ENCODE measurements at places on chromosomes 6 and 20.

DNA sequence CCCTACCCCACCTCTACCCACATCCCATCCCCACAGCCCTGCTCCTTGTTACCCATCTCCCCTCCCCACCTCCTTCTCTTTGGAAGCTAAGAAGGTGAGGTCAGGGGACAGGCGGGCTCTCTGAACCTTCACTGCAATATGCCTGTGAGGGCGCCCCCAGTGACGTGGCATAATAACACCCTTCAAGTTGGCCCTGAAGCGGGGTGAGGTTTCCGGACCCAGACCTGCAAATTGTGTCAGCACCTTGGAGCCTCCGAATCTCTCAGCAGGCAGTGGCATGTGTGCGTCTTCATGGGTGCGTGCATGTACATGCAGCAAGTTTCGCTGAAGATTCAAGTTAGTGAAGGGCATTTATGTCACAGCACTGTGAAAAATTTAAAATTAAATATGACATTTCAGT is 114.6 kb downstream of the SOBP start:
- no peak for DNase-seq

DNA sequence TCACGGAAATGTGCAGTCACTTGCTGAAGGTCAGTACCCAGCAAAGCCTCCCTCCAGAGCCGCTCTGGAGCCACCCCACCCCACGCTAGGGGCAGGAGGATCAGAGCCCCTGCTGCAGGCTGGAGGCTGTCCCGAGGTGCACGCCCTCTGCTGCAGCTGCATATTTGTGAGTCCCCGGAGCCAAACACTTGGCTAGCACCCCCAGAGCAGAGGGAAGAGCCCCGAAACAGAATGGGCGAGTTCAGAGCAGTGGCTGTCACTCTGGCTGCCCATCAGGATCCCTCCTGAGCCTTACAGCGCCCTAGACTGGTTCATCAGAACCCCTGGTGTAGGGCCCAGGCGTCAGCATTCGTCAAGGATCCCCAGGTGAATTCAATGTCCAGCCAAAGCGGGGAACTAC is 9.5 kb upstream of the TULP1 start:
- DNase-seq: no peak

DNA sequence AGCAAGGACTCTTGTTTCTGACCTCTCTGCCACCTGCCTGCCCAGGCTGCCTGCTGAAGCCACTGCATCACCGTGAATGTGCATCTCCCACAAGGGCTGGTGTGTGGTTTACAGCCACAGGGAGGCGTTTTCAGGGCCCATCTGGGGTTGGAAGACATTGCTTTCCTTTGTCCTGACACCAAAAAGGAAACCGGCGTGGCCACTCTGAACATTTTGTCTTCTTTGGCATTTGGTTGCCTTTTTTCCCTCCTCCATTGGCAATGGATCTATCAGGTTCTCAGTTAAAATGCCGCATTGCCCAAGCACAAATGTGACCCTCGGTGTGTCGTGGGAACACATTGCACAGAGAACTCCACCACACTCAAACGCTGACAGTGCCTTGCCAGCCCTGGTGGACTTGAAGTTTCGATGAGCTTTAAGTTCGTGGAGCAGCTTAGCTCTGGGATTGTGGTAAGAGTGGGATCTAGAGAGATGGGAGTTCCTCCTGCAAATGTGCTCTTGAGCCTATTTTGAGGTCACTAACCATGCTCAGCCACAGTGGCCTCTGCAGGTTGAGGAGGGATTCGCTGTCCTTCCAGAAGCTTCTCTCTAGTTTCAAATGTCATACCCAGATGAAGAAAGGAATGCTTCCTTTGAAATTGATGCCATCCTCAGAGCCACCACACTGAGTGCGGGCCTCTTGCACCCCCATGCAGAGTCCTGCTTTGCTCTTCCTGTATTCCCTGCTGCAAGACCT is 14.8 kb upstream of the PCK1 start:
- DNase-seq: no peak

GRCh38 chr6:8619853-8620252 is 184.5 kb upstream of the SLC35B3 start:
- DNase-seq: no peak

- DNase-seq: no peak
Measured at GRCh38 chr6:84657486-84657885, 106.9 kb downstream of the TBX18 start.

DNA sequence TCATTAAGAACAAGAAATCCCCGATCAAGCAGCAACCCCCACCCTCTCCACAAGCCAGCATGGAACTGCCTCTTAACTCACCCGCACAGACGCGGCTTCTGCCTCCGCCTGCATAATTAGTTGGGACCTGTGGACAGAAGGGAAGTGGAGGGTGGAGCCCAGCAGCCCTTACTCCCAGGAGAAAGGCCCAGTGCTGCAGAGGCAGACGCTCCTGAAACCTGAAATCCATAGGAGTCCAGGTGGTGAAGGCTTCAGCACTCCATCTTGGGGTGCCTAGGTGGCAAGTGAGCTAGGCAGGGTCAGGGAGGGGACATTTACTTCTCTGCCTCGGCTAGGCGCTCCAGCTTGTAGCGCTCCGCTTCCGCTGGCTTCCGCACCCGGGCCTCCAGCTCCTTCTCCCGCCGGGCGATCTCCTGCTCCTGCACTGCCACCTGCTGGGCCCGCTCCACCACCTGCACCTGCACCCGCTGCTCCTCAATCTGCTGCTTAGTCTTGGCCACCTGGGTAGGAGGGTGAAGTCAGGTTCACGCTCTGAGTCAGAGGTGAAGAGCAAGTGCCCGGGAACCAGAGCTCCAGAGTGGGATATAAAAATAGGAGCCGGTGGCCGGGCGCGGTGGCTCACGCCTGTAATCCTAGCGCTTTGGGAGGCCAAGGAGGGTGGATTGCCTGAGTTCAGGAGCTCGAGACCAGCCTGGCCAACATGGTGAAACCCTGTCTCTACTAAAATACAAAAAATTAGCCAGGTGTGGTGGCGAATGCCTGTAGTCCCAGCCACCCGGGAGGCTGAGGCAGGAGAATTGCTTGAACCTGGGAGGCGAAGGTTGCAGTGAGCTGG is 10.7 kb downstream of the TUBB start:
- DNase-seq: peak; percentile 69

- DNase-seq: no peak
Measured at GRCh38 chr6:22884456-22884855, 315.1 kb downstream of the HDGFL1 start.

DNA sequence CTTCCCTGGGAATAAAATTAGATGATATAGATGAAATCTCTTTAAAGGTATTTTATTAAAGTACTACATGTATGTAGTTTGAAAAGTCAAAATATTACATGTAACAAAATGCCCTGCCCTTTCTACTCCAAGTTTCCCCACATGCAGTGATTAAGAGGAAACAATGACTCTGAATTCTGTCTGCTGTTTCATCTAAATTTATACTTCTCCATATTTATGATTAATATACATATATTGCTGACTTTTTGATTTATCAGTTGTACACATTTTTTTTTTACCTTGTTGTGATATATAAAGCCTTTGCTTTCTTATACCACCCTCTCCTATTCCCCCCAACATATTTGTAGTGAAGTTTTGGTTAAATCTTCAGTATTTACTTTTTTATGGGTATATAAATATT is 127.9 kb downstream of the ZFAND3 start:
- no peak for DNase-seq

DNA sequence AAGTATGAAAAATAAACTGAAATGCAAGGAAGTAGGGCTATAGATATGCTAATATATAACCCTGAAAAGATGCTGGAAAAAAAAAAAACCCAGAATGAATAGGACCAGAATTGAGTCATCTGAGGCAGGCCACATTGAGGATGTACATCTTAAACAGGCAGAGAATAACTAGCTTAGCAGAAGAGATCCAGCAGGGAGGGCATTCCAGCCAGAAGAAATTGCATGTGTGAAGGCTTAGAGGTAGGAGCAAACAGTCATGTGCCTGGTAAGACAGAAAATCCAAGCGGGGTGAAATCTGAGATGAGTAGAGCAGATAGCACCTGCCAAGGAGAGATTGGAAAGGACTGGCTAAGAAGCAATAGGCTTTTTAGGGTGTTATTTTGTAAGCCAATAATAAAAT is 2.6 kb downstream of the COL19A1 start:
- no peak for DNase-seq

DNA sequence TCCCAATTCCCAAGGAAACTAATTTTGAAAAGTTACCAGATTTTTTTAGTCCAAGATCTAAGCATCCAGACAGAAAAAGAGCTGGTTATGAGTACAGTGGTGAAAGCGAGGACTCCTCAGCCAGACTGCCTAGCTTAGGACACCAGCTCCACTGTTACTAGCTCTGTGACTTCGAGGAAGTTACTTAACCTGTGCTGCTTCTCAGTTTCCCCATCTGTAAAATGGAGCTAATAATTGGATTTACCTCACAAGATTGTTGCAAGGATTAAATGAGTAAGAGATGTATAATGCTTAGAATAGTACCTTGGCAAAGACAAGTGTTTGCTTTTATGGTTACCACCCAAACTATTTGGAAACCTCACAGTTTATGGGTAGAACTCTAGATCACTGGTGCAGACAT is 1.1 kb downstream of the NT5DC1 start:
- no peak for DNase-seq

- DNase-seq: no peak
Measured at GRCh38 chr20:44796758-44797457, 13.4 kb downstream of the RIMS4 start.

GRCh38 chr6:155033021-155033791 is 38.1 kb downstream of the TIAM2 start:
- DNase-seq: no peak

DNA sequence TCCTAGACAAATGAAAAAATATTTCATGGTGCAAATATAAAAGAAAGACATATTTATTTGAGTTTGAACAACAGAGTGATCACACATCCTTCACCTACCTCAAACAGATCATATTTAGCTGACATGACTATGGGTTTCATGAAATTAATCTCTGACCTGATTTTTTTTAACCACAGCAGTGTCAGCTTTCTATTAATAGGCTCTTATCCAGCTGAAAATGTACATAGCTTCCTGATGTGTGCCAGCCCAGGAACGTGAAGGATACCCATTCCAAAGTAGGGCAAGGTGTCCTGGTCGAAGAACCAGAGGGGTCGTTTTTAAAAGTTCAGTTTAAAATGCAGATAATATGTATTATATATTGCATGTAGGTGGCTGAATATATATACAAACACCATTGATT is 19.8 kb downstream of the TRDN start:
- DNase-seq: no peak
